Activated CD8-positive, alpha-beta memory T cell treated with anti-CD3 and anti-CD28 coated beads for 4 hours (primary cell): ENCODE measurements at places on chromosomes 13 and 19.

- DNase-seq, result no peak
These were observed 63.0 kb downstream of the ZNF208 start for GRCh38 chr19:21947775-21948174.

- no peak for DNase-seq
These were observed 181.5 kb downstream of the POSTN start for GRCh38 chr13:37417060-37417441.

DNA sequence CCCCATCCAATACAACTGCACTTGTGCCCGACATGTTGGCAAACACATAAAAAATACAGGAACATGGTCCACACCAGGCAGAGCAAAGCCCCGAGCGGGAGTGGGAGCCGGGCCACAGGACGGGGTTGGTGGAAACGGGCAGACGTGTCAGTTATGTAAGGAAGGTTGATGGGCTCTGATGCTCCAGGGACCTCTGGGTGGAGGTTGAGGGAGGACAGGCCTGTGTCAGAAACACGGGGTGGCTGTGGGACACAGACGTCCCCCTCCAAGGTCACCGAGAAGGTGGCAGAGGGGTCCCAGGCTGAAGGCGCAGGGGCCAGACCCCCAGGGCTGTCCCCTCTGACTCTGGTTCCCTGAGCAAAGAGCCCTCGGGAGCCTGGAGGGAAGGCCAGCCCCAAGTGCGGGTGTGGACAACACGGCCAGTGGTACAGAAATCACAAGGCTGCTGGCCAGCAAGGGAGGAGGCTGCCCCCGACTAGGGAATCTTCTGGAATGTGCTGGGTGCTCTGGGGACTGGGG lies 31.4 kb upstream of the C13orf46 start:
- DNase-seq, result no peak

DNA sequence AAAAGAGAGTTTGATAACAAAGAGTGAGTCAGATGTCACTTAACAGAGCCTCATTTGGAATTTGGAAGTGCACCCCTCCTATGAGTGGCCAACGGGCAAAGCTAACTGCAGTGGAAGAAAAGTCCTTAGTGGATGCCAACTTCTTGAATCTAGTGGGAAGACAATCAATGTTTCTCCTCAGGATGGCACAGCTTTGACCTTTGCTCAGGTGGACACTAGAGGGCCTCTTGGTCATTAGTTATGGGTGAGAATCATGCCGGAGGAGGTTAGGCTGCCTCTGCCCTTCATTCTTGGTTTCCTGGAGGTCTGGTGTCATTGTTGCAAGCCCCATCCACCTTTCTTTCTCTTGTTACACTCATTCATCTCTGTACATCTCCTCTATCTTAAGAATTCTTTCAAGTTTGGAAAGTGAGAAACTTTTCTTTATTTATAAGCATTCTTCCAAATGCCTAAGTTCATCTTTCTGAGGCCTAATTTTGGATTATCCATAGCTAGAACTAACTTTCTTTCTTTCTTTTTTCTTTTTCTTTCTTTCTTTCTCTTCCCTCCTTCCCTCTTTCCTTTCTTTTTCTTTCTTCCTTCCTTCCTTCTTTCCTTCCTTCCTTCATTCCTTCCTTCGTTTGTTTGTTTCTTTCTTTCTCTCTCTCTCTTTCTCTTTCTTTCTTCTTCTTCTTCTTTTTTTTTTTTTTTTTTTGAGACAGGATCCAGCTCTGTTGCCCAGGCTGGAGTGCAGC lies 327.2 kb upstream of the TSHZ3 start:
- no peak for DNase-seq

DNA sequence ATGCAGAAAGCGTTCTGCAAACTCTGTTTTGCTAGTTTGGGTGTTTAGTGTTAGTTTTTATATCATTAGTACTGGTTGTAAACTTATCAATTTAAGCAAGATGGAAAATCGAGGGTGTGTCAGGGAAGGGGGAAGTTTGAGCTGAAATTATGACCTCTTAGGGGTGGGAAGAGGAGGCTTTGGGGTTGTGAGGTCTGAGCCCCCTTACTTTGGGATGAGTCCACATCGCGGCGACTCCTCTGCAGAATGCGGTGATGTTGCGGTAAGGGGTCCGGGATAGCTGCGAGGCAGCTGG lies 743 bp upstream of the NDUFS7 start:
- DNase-seq, result no peak

GRCh38 chr13:53612200-53612599 lies 583.6 kb downstream of the OLFM4 start:
- no peak for DNase-seq

- DNase-seq, result peak; percentile 32
These were observed 3.1 kb upstream of the TNFAIP8L1 start for GRCh38 chr19:4636151-4636717.

GRCh38 chr13:71303144-71303543 lies 563.9 kb downstream of the DACH1 start:
- no peak for DNase-seq
